Lung (tissue), 17 donors: ENCODE measurements at places on chromosomes 1 and 21. TPM values are rescaled to one million over a fixed set of nuclear protein-coding genes. Genes with fewer than 3 reads are reported as not detected.

WNT4 gene
- 2.3 TPM for total RNA-seq

- H3K36me3 ChIP-seq: no peaks in the 10 kb centered on the region
- peaks cover 4% of the 10 kb centered on the region for H3K4me1 ChIP-seq
- H3K27ac ChIP-seq: no peak overlapping the region
- H3K4me3 ChIP-seq: no peak overlapping the region
- H3K27me3 ChIP-seq: no peaks in the 10 kb centered on the region
- no peak for DNase-seq
Measured at GRCh38 chr1:23594149-23594907, 35.0 kb upstream of the ID3 start.

DNA sequence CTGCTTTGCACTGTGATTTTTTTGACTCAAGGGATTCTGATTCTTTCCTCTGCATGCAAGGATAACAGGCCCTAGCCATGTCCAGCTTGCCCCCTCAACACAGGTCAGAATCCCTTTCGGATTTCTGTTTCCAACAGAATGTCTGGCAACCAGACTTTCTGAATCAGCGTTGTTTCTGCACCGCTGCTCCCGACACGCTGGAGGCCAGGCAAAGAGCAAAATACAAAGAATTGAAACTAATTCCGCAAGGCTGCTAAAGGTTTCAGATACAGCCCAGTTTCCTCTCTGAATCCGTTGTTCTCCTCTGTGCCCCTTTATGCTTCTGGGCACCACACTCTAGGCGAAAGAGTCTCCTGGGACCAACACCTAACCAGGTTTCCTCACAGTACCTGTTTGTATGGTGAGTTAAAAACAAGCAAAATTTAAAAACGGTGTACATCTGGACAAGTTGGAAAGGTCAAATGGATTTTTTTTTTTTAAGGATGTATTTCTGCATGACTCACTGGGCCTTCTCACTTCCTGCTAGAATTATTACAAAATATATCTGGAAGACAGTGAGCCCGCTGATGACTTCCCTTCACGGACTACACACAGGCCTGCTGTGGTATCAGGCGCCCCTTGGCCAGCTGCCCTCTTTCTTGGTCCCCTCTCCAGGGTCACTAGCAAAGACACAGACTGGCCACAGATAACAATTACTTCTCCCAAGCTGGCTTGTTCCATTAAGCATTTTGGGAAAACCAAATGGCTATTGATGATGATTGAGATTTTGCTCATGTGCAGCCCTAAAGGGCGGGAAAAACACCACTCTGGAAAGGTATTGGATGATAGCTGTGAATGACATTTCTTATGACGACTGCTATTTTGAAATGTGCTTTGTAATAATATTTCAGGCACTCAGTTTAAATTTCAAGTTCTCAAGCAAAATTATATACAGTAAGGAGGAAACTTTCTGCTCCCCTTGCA is 118.3 kb downstream of the TGFB2 start:
- peaks cover 22% of the 10 kb centered on the region for H3K4me1 ChIP-seq
- DNase-seq: no peak
- no peaks in the 10 kb centered on the region for H3K36me3 ChIP-seq
- no peak overlapping the region for H3K4me3 ChIP-seq
- no peaks in the 10 kb centered on the region for H3K27me3 ChIP-seq

DNA sequence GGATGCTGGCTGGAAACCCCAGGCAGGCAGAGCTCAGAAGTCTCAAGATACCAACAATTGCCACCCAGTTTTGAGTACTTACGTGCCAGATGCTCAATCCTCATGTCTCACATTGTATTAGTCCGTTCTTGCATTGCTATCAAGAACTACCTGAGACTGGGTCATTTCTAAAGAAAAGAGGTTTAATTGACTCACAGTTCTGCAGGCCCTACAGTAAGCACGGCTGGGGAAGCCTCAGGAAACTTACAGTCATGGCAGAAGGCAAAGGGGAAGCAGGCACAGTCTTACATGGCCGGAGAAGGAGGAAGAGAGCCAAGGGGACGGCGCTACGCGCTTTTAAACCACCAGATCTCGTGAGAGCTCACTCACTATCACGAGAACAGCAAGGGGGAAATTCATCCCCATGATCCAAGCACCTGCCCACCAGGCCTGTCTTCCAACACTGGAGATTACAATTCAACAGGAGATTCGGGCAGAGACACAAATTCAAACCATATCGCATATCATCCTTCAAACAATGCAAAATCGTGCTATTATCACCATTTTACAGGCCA is 58.0 kb downstream of the KAZN start:
- no peaks in the 10 kb centered on the region for H3K27me3 ChIP-seq
- peaks cover 6% of the 10 kb centered on the region for H3K4me1 ChIP-seq
- H3K27ac ChIP-seq: no peak overlapping the region
- DNase-seq: no peak
- no peak overlapping the region for H3K4me3 ChIP-seq
- no peaks in the 10 kb centered on the region for H3K36me3 ChIP-seq

UBE2U gene
- total RNA-seq: not detected

C1orf146 gene
- not detected for total RNA-seq

- peak overlapping the region; percentile 97 for H3K27ac ChIP-seq
- H3K36me3 ChIP-seq: no peaks in the 10 kb centered on the region
- H3K4me1 ChIP-seq: peaks cover 22% of the 10 kb centered on the region
- H3K27me3 ChIP-seq: no peaks in the 10 kb centered on the region
- DNase-seq: peak; percentile 60
Measured at GRCh38 chr1:40161888-40162397, 756 bp downstream of the RLF start.

NMNAT2 gene
- 0.88 TPM for total RNA-seq

- H3K4me1 ChIP-seq: peaks cover 3% of the 10 kb centered on the region
- no peaks in the 10 kb centered on the region for H3K36me3 ChIP-seq
- H3K27me3 ChIP-seq: peaks cover 6% of the 10 kb centered on the region
Measured at GRCh38 chr1:161082996-161083747, 6.2 kb downstream of the NECTIN4 start.

FCRL5 gene
- 5.9 TPM for total RNA-seq

DNA sequence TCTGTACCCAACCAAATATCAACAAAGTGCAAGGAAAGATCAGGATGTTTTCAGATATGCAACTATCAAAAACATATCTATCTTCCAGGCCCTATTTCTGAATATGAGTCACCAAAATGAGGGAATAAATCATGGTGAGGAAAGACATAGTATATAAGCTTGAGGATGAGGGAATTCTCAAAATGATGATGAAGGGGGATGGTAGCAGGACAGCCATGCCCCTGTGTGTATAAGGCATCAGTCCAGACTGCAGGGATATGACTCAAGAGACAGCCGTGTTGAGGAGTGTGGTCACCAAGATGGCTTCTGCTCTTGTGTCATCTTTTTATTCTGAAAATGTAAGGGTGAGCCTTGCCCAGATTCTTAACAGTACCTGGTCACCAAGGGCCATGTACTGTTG is 4.4 kb upstream of the WDR64 start:
- H3K36me3 ChIP-seq: no peaks in the 10 kb centered on the region
- no peak overlapping the region for H3K4me3 ChIP-seq
- no peaks in the 10 kb centered on the region for H3K27me3 ChIP-seq
- no peak overlapping the region for H3K27ac ChIP-seq
- no peaks in the 10 kb centered on the region for H3K4me1 ChIP-seq

P3H1 gene
- total RNA-seq: 38.5 TPM

DNA sequence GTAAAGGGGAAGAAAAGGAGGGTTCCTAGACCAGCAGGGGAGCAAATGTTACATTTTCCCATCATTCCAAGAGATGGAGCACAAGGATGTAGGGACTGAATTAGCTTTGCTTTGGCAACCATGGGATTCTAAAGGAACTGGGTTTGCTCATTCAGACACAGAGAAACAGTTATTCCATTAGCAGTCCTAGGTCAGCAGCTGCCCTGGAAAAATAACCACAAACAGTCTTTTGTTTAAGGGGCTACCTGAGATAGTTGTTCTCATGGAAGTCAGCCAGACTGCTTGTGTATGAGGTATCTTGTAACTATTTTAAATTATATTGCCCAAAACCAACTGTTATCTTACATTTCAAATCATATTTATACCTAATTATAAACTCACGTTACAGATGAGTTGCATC is 58.4 kb upstream of the VCAM1 start:
- DNase-seq: no peak
- no peaks in the 10 kb centered on the region for H3K4me1 ChIP-seq
- H3K36me3 ChIP-seq: no peaks in the 10 kb centered on the region
- H3K27me3 ChIP-seq: no peaks in the 10 kb centered on the region

DNA sequence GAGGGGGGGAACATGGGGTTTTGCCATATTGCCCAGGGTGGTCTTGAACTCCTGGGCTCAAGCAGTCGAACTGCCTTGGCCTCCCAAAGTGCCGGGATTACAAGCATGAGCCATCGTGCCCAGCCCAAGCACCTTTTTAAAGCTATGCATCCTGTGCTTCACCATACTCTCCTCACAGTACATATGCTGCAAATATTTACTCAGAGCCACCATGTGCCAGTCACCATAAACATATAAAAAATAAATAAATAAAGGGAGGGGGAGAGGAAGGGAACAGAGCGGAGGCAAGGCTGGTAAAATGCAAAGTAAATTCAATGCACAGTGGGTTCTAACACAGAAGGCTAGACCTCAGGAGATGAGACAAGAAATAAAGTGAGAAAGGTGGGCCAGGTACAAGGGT is 64.7 kb downstream of the CAPZB start:
- peaks cover 26% of the 10 kb centered on the region for H3K4me1 ChIP-seq
- DNase-seq: no peak
- H3K27ac ChIP-seq: no peak overlapping the region
- no peak overlapping the region for H3K4me3 ChIP-seq
